Activated CD8-positive, alpha-beta memory T cell treated with anti-CD3 and anti-CD28 coated beads for 4 hours (primary cell): ENCODE measurements at places on chromosomes 11 and 22.

GRCh38 chr11:116500947-116501602, 271.7 kb downstream of the BUD13 start:
- no peak for DNase-seq

- DNase-seq = no peak
Measured at GRCh38 chr22:31605851-31606585, 56.0 kb downstream of the PISD start.

- DNase-seq = no peak
Measured at GRCh38 chr22:40855071-40855978, 1.1 kb downstream of the ST13 start.

GRCh38 chr11:59097113-59097708, 9.8 kb upstream of the FAM111B start:
- peak; percentile 30 for DNase-seq

DNA sequence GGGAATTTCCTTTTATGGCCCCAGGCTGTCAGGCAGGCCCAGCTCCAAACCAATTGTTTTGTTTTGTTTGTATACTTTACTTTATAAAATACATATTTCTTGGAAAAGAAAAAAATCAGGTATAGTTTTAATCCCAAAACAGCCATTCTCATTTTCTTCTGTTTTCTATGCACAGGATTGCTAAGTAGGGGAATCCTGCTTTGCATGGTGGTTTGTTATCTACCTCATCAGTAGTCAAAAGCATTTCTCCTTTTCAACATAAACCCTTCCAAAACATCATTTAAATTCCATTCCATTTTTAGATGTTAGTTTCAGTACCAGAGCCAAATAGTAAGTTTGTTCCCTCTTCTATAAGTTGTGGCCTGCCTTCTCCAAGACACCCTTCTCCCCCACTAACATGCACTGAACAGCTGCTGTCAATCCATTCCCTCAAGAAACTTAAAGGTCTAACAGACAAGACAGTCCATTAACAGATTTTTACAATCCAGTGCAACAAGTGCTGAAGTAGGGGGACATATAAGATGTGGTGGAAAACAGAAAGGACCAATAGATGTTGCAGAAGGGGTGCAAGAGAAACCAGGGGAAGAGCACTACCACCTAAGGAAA, 3.7 kb downstream of the ILK start:
- no peak for DNase-seq

GRCh38 chr11:30788849-30789248, 202.7 kb upstream of the MPPED2 start:
- no peak for DNase-seq

DNA sequence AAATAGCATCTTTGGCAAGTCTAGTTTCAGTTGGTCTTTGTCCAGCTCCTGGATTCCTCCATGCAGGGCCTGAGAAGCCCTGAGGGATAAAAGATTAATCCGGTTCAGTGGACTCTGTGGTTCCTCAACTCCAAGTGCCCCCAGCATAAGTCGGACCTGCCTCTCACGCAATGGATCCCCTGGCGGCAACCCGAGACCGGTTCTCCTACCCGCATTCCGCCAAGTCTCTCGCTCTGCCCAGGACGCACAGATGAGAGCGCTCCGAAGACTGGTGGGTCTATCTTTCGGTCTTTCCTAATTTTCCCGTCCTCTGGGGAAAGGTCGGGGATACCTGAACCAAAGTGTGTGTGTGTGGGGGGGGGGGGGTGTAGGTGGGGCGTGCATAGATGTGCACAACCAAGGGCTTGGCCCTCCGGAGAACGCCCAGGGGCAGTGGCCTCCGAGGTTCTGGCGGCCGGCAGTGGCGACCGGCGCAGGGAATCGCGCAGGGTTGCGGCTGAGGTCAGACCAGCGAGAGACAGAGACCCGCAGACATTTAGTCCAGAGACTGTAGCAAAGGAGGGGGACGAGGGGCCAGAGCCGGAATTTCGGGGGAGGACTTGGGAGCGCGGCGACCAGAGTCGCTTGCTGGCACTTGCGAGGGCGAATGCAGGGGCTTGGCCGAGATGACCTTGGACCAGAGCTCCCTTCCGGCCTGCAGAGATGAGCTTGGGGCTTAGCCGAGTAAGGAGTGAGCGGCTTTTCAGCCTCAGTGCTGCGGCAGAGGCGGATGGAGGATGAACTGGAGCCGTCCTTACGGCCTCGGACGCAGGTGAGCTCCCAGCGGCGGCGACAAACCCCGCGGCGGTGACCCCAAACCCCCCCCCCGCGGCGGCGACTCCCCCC, 712 bp upstream of the SLC2A11 start:
- DNase-seq = no peak

GRCh38 chr11:65661599-65662246, 993 bp downstream of the RELA start:
- no peak for DNase-seq

DNA sequence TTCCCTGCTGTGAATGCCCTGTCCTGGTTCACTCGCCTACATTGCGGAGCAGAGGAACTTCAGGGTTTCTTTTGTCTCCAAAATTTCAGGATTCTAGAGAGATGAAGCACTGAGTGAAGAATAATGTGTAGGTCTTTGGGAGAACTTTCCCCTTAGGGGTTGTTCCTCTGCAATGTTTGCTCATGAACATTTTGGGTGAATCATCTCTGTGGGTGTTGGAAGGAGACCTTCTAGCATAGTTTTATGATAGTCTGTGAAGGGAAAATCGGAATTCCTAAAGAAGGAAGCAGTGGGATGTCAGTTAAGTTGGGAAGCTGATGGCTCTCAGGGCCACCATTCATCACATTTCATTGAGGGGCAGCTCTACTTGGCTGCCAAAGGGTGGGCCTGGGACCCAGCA, 64.8 kb downstream of the MIAT start:
- no peak for DNase-seq

DNA sequence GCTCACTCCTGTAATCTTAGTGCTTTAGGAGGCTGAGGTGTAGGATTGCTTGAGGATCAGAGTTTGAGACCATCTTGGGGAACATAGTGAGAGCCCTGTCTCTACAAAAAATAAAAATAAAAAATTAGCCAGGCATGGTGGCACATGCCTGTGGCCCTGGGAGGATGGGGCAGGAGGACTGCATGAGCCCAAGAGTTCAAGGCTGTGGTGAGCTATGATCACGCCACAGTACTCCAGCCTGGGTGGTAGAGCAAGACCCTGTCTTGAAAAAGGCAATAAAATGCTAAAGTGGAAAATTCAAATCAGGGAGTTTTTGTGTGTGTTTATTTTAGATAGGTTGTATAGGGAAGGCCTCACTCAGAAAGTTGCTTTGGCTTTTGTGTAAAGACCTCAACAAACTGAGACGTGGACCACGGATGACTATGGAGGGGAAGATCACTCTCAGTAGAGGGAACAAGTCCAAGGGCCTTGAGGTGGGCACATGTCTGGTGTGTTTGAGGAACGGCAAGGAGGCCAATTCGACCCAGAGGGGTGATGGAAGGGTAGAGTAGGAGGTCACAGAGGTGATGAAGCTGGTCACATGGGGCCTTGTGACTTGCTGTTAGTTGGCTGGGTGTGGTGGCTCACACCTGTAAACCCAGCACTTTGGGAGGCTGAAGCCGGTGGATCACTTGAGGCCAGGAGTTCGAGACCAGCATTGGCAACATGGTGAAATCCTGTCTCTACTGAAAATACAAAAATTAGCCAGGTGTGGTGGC, 35.7 kb downstream of the WEE1 start:
- no peak for DNase-seq

DNA sequence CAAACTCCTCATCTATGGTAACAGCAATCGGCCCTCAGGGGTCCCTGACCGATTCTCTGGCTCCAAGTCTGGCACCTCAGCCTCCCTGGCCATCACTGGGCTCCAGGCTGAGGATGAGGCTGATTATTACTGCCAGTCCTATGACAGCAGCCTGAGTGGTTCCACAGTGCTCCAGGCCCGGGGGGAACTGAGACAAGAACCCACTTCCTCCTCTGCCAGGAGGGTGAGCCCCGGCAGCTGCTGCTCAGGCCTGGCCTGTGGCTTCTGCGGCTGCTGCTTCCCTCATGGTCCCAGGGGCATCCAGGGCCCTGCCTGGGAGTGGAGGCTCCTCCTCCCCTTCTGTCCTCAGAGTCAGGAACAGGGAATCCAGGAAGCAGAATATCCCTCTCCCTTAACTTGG, 98.4 kb downstream of the ZNF280B start:
- DNase-seq = no peak

DNA sequence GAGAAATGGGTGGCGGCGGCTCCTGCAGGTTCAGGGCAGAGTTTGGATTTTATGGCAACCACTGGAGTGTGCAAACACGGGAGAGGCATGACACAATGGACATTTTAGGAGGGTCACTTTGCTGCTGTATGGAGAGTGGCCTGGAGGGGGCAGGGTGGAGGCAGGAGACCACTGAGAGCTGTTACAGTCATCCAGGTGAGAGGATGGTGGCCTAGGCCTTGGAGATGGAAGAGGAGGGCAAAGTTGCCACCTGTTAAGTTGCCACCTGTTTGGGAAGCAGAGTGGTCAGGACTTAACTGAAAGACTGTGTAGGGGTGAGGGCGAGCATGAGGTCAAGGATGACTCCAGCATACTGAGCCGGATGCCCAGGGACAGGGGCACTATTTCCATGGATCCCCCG, 2.3 kb upstream of the RAD9A start:
- no peak for DNase-seq

- DNase-seq = no peak
Measured at GRCh38 chr22:24011735-24012068, 598 bp downstream of the CABIN1 start.

GRCh38 chr11:12382451-12382850, 5.1 kb downstream of the PARVA start:
- no peak for DNase-seq

DNA sequence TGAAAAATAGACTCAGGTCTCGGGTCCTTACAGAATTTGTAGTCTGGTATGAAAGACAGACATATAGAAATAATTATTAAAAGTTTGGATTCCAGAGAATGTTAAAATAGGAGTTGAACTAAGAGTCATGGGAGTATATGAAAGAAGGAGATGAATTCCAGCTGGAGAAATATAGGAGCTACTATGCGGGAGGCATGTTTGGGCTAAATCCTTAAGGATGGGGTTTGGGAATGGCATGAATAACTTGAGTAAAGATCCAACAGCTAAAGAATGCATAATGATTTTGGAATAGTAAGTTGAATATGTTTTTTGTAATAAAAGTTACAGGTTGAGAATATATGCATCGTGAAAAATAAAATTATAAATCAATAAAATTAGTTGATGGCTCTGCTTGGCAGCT, 129.4 kb upstream of the SLC5A12 start:
- DNase-seq = no peak

- DNase-seq = no peak
Measured at GRCh38 chr11:131999084-131999483, 628.7 kb downstream of the NTM start.

DNA sequence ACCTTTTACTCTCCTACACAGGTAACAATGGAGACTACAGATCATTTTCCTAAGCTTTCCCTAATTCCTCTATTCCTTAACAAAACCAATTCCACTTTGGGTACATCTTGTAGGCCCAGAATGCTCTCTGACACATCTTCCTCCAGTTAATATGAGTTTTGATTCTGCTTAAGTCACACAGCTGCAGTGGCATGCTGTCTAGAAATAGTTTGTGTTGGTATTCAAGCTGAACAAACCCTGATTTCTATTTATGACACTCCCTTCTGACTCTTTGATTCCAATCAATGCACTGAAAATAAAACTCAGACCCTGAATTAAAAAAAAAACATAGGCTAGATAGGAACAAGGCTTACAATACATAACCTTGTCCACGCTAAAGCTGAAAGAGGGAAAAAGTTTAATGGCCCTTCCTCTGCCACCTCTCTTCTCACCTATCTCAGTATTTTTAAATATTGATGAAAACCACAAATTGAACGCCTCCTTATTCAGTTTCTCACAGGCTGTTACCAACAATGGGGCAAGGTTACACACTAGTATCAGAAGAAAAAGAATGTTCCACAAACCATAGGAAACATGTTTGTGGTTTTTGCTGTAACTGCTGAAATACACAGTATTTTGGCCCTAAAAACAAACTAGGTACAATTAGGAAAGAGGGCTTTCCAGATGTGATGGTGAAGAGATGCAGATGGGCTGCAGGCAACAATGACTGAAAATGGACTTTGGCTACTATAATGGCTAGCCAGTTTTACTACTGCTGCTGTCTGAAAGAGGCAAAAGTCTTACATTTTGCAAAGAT, 35.7 kb upstream of the GAB2 start:
- no peak for DNase-seq

- DNase-seq = no peak
Measured at GRCh38 chr22:41242396-41243117, 1.8 kb upstream of the CHADL start.

- DNase-seq = no peak
Measured at GRCh38 chr11:113884361-113884836, 9.0 kb upstream of the USP28 start.

GRCh38 chr22:45324311-45324711, 14.6 kb downstream of the FAM118A start:
- no peak for DNase-seq

DNA sequence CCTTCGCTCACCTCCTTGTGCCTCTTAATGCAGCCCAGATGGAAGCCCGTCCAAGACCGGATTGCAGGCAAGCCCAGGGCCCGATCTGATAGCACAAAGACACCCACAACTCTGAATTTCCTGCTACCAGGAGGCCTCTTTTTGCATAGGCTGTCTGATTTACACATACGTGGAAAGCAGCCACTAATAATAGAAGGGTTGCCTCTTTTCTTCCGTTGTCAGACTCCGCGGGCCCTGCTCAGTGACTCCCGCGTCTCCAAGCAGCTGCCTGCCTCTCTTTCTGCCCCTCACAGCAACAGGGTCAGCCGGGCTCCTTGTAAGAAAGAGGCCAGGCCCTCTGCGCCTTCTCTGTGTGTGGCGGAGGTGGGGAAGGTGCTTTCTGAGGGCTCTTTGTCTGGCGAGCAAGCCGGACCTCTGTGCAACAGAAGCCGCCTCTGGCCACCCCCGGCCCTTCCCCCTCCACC, 26.7 kb downstream of the FLI1 start:
- no peak for DNase-seq

- DNase-seq = no peak
Measured at GRCh38 chr11:119729951-119730613, 1.1 kb upstream of the NECTIN1 start.

GRCh38 chr11:121328176-121328966, 35.8 kb downstream of the SC5D start:
- DNase-seq = no peak

GRCh38 chr22:25139062-25139461, 60.6 kb upstream of the CRYBB3 start:
- DNase-seq = no peak

DNA sequence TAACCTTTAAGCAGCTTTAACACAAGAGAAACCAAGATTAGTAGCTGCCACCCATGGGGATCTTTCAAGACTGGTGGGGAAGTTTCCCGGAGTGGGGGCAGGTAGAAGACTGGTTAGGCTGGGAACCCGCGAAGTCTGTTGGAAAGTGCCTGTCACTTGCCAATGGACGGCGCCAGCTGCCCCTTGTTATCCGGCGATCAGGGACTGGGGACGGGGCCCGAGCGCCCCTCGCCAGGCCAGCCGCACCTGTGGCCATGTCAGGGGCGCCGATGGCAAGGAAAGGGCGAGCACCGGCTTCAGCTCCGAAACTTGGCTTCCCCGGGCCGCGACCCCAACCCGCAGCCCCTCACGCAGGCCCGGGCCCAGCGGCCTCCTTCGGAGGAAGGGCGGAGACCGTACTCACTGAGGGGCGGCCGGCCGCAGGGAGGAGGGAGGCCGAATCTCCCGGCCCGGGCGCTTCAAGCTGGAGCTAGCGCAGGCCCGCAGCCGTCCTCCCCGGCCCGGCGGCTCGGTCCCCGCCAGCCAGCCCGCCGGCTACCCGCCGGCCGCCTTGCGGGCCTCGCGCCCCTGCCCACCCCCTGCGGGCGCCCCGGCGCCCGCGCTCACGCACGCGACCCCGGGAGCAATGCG, 539 bp downstream of the EIF4ENIF1 start:
- no peak for DNase-seq

- DNase-seq = no peak
Measured at GRCh38 chr11:14059491-14059890, 97.0 kb downstream of the SPON1 start.
